ENCODE measurements at places on chromosomes 11 and 22. TPM values are rescaled to one million over a fixed set of nuclear protein-coding genes. Genes with fewer than 3 reads are reported as not detected.

DNA sequence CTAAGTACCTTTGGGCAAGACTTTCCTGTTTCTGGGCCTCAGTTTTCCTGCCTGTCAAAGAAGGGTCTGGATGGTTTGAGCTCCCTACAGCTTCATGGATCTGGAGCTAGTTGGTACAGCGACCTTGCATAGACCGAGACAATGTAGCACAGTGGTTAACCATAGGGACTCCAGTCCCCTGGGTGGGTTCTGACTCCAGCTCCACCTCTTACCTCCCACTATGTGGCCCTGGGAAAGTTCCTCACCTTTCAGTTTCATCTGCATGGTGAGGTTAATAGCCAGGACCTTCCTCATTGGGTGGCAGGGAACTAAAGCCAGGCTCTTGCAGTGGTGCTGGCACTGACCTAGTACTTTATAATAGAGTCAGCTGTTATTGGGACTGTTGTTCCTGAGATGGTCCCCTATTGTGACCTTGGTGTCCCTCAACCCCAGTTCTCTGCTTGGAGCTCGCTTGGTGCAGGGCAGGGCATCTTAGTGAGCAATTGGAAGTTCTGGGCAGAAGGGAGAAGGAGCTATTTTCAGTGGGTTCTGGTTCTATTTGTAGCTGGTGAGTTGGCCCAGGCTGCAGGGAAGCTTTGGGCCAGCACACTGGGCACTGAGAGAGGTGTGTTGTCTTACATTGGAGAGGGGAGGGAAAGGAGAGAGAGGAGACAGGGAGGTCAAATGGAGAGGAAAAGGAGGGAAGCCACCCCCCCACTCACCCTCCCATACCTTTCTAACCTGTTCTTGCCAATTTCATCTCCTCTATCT is 10.7 kb upstream of the MTMR3 start:
- no peaks in the 10 kb centered on the region for H3K27me3 ChIP-seq
- no peak overlapping the region for H3K4me3 ChIP-seq
- no peaks in the 10 kb centered on the region for H3K36me3 ChIP-seq
- H3K27ac ChIP-seq = no peak overlapping the region
- DNase-seq = no peak
- H3K4me1 ChIP-seq = no peaks in the 10 kb centered on the region

The ANGPTL5 gene
- total RNA-seq = not detected

The OR10D3 gene
- total RNA-seq = not detected

- H3K27me3 ChIP-seq = no peaks in the 10 kb centered on the region
- H3K36me3 ChIP-seq = peaks cover 2% of the 10 kb centered on the region
- no peak overlapping the region for H3K27ac ChIP-seq
- no peak overlapping the region for H3K4me3 ChIP-seq
- H3K4me1 ChIP-seq = peaks cover 7% of the 10 kb centered on the region
Observed at GRCh38 chr11:129992161-129992944, 10.3 kb downstream of the PRDM10 start.

GRCh38 chr11:1927848-1928469 is 8.5 kb downstream of the TNNT3 start:
- H3K27ac ChIP-seq = no peak overlapping the region
- no peaks in the 10 kb centered on the region for H3K36me3 ChIP-seq
- H3K4me3 ChIP-seq = no peak overlapping the region
- H3K4me1 ChIP-seq = no peaks in the 10 kb centered on the region
- DNase-seq = no peak

DNA sequence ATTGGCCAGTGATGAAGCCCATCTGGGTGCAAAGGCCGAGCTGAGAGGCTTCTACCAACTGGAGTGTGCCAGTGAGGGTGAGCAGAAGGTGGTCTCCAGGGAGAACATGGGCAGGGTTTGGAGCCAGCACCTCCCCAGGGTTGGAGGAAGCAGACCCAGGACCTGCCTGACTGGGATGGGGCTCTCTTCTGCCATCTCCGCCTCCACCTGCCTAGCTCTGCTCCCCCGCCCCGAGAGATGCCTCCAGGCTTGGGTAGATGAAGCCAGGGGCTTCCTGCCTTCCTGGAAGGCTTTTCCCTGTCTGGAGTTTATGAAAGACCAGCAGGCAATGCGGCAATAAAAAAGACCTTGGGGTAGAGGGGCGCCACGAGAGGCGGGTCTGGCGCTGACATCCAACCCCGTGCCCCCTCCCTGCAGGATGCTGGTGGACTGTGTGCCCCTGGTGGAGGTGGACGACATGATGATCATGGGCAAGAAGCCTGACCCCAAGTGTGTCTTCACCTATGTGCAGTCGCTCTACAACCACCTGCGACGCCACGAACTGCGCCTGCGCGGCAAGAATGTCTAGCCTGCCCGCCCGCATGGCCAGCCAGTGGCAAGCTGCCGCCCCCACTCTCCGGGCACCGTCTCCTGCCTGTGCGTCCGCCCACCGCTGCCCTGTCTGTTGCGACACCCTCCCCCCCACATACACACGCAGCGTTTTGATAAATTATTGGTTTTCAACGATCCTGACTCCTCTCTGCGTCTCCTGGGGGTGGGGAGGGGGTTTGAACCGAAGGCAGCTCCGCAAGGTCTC is 3.3 kb downstream of the SELENOM start:
- H3K4me1 ChIP-seq = peaks cover 16% of the 10 kb centered on the region
- no peaks in the 10 kb centered on the region for H3K36me3 ChIP-seq
- no peak for DNase-seq
- no peaks in the 10 kb centered on the region for H3K27me3 ChIP-seq
- H3K27ac ChIP-seq = no peak overlapping the region

- H3K27me3 ChIP-seq = no peaks in the 10 kb centered on the region
- no peaks in the 10 kb centered on the region for H3K36me3 ChIP-seq
- no peak overlapping the region for H3K27ac ChIP-seq
- no peak for DNase-seq
- no peaks in the 10 kb centered on the region for H3K4me1 ChIP-seq
- no peak overlapping the region for H3K4me3 ChIP-seq
Observed at GRCh38 chr11:27431808-27432207, 40.8 kb downstream of the LGR4 start.

The SCGB1A1 gene
- total RNA-seq = not detected

GRCh38 chr11:47616726-47617416 is 22.7 kb upstream of the C1QTNF4 start:
- no peak overlapping the region for H3K4me3 ChIP-seq
- peaks cover 16% of the 10 kb centered on the region for H3K36me3 ChIP-seq
- no peak for DNase-seq
- H3K27me3 ChIP-seq = no peaks in the 10 kb centered on the region

GRCh38 chr11:11415901-11416300 is 62.9 kb upstream of the CSNK2A3 start:
- no peak overlapping the region for H3K27ac ChIP-seq
- no peaks in the 10 kb centered on the region for H3K4me1 ChIP-seq
- H3K27me3 ChIP-seq = no peaks in the 10 kb centered on the region
- DNase-seq = no peak

DNA sequence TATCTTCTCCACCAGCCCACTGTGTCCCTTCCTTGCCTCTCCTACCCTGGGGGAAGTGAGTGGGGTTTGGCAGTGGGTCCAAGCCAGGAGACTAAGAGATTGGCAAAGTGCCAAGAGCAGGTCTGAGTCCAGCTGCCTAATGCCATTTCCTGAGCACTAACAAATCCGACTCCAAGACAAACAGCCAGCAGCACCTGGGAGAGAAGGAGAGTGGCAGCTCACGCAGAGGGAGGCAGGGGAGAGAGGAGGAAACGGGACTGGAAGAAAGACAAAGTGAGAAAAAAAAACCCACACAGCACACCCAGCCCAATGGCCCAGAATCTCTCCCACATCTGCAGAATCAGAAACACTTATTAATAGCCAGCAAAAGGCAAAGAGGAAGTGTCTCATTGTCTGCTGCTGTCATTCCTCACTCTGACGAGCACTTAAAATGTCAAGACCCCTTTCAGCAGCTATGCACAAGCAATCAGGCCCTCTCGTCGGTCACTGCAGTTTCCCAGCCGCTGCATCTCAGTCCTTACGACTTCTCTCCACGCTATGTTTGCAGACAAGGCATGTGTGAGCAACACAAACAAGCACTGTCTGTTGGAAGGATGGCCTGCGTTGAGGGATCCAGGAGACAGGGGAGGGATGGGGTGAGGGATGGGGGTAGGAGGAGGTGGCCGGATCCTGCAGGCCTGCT is 558.4 kb upstream of the CADM1 start:
- no peak overlapping the region for H3K4me3 ChIP-seq
- DNase-seq = no peak
- no peak overlapping the region for H3K27ac ChIP-seq

DNA sequence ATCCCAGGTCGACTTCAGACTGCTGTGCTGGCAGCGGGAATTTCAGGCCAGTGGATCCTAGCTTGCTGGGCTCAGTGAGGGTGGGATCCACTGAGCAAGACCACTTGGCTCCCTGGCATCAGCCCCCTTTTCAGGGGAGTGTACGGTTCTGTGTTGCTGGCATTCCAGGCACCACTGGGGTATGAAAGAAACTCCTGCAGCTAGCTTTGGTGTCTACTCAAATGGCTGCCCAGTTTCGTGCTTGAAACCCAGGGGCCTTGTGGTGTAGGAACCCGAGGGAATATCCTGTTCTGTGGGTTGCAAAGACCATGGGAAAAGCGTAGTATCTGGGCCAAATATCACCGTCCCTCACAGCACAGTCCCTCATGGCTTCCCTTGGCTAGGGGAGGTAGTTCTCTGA is 254.8 kb downstream of the GRIK4 start:
- no peak for DNase-seq
- no peak overlapping the region for H3K4me3 ChIP-seq
- no peaks in the 10 kb centered on the region for H3K27me3 ChIP-seq

All from B cell (primary cell).